Cerebellar cortex (tissue), 1 donor: ENCODE measurements at places on chromosomes 2 and 18.

GRCh38 chr18:29060349-29060748 is 883.4 kb upstream of the CDH2 start:
- DNase-seq: no peak

DNA sequence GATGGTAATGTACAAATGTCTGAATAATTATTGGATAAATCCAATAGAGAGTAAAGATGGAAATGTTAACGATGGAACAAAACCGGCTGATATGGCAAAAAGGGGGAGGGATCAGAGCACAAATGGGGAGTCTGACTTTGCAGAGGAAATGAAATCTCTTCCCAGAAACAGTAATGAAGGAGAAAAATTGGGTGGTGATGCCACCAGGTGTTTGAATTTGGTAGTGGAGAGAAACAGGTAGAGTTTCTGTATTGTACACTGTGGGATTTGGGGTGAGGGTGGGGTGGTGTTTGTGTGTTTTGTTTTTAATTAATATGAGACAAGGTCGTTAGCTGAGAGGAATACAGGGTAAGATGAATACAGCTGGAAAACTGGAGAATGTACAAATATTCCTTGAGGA is 20.4 kb upstream of the XDH start:
- no peak for DNase-seq

DNA sequence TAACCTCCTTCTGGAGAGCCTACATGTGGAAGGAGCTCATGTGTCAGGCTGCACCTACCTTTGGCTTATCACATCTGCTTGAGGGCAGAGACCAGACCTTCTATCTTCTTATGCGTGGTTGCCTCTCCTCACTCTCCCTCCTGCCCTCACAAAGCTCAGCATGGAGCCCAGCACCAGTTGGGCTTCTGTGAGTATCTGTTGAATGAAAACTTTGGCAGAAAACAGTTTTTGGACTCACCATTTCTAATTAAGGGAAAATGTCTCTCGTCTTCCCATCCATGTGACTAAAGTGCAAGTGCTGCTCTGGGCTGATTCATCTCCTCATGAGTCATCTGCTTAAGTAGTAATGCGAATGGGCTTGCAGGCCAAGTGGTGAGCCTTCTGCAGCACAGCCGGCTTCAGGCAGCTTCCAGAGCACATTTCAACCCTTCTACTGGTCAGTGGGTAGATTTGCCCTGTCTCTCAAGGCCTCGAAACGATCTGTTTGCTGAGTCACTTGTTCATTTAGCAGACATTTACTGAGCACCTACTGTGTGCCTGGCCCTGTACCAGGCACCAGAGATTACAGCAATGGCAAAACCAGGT is 102.6 kb downstream of the VSNL1 start:
- DNase-seq: no peak

- no peak for DNase-seq
Measured at GRCh38 chr2:44799754-44800153, 141.7 kb upstream of the SIX3 start.

DNA sequence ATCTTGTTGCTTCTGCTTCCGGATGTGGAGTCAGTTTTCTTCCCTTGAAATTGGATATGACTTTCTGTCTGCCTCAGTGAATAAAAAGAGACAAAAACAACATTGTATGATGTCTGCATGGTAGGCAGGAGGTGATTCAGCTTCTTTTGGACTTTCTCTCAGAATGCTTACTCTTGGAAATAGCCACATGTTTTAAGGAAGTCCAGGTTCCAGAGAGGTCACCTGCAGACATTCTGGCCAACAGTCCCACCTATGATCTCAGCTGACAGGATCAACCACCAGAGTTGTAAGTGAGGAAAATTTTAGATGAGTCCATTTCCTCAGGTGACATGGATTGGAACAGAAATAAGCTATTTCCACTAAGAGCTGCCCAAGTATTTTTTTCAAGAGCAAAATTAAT is 508.7 kb upstream of the FAM98A start:
- DNase-seq: no peak

- DNase-seq: peak; percentile 74
Measured at GRCh38 chr2:240991378-240992263, 6.8 kb upstream of the SNED1 start.

DNA sequence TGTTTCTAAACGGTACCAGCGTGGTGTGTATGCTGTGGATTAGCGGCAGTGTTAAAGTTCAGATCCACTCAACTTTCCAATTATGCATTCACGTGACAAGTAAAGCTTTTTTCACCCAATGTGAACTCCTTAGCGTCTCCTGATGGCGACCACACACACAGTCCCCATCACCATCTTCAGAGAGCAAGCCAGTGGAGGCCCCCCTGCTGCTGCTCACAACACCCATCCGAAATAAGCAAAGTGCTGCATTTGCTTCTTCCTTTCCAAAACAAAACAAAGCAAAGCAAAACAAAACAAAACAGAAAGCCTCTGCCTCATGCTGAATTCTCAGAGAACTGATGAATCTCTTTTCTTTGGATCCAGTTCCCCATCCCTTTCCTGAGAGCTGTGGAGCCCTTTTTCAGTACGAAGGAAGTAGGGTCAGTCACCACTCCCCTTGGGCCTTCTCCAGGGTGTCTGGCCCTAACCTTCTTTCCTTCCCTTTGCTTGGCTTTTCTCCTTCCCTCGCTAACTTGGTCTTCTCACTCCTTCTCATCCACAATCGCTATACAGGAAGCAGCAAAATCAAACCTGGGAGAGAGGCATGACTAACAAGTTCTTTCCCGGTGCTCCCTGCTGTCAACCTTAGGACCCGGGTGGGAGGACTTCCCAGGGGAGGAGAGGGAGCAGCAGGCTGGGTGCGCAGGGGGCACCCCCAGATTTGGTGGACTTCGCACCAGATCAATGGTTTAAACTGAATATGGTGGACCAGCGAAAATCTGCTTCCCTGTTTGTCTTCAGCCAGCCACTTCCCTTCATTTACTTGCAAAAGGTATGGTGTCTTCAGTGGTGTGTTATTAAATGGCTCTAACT is 56.0 kb downstream of the NRP2 start:
- no peak for DNase-seq

DNA sequence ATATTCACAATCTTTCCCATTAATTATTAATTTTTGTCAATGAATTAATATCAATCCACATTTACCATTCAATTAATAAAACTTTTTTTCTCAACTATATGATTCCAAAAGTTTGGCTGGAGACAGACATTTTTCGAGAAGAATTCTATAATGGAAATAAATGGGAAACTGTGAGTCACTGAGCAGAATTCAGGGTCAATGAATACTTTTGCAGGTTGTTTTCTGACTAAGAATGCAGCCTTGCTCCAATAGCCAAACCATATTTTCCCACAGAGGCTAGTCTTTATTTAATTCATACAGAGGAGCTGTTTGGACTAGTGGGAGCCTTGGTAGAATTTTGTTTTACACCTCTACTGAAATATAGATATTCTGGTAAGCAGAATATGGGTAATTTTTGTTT is 82.3 kb downstream of the ARHGAP28 start:
- DNase-seq: no peak

DNA sequence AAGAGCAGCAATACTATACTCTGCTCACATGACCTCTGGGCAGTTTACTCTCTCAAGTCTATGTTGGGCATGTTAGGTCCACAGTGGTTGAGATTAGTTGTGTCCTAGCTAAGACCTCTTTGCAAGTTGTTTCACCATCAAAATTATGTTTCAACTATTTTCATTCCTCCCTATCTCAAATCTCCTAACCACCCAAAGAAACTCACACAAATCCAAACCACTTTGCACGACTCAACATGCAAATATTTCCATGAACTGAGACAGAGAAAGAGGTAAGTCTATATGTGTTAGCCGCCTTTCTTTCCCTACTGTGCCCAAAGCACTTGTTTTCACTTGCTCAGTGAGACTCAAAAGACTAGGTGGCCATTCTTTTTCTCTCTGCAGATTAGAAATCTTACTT is 546.8 kb downstream of the TNS1 start:
- no peak for DNase-seq

GRCh38 chr2:71074893-71075395 is 6.5 kb downstream of the NAGK start:
- no peak for DNase-seq

GRCh38 chr2:455913-456312 is 168.0 kb upstream of the ALKAL2 start:
- no peak for DNase-seq

DNA sequence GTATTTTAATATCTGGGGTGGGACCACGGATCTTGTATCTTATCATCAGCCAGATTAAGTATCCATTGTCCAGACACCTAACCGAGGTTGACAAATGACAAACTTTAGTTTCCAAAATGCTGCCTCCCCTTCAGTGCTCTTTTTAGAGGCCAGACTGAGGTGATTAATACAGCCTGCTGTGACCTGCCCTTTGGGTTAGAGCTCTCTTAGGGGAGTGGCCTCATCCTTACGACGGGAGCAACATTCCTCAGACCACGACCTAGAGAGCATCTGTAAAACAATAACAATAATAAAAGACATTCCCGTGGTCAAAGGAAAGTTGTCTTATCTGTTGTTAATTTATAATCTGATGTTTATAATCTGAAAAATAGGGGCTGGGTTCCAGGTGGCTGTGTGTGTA is 405.3 kb downstream of the LPIN1 start:
- DNase-seq: no peak

DNA sequence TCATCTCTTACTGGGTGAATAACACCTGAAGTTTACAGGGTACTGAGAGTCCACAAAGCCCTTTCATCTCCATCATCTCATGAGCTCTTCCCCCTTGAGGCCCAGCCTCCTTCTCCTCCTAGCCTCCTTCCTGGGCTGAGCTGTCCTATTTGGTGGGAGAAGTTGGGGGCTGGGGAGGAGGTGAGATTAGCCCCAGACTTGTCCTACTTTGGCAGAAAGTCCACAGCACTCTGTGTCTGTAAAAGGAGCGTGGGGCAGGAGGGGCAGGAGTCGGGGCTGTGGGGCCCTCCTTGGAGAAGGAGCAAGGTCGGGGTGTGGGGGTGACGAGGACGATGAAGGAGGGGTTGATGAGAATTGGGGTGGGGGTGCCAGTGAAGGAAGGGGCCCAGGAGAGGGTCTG is 10.0 kb upstream of the DES start:
- no peak for DNase-seq

DNA sequence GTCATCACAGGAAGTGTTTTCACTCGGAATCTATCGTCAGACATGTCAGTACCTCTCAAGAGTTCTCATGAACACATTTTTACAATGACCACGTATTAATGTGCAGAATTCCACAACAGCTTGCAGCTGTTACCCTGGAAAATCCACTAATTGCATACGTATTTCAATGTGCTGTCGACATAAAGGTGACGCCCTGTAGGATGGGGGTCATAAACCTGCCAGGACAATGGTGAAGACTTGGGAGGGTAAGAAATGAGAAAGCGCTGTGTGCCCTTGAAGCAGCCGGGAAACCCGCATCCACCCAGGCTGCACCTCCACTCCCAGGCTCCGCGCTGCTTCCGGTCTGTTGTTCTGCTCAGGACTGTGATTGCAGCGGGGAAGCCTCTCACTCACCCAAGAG is 14.0 kb downstream of the TMEM18 start:
- no peak for DNase-seq

- no peak for DNase-seq
Measured at GRCh38 chr2:164080486-164080885, 344.7 kb upstream of the FIGN start.

GRCh38 chr2:200447139-200447855 is 62.6 kb downstream of the KCTD18 start:
- peak; percentile 74 for DNase-seq

- peak; percentile 83 for DNase-seq
Measured at GRCh38 chr2:194304191-194304590, 1352.8 kb upstream of the SLC39A10 start.

DNA sequence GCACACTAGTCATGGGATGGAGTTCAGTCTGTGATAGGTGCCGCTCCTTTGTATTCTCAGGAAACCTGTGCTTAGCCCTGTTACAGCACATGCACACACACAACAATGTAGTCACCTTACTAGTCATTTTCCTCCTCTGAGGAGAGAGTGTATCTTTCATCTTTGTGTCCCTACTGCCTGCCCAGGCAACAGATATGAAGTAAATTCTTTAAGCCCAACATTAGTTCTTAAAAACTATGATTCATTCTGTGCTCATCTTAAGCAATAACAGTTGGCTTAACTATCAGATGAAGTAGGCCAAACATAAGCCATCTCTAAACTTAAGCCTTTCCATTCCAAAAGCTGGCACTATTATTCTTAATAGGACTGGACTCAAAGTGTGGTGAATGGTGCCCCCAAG is 186.5 kb downstream of the LNPK start:
- DNase-seq: no peak

GRCh38 chr2:46116553-46116991 is 180.6 kb upstream of the EPAS1 start:
- DNase-seq: no peak

DNA sequence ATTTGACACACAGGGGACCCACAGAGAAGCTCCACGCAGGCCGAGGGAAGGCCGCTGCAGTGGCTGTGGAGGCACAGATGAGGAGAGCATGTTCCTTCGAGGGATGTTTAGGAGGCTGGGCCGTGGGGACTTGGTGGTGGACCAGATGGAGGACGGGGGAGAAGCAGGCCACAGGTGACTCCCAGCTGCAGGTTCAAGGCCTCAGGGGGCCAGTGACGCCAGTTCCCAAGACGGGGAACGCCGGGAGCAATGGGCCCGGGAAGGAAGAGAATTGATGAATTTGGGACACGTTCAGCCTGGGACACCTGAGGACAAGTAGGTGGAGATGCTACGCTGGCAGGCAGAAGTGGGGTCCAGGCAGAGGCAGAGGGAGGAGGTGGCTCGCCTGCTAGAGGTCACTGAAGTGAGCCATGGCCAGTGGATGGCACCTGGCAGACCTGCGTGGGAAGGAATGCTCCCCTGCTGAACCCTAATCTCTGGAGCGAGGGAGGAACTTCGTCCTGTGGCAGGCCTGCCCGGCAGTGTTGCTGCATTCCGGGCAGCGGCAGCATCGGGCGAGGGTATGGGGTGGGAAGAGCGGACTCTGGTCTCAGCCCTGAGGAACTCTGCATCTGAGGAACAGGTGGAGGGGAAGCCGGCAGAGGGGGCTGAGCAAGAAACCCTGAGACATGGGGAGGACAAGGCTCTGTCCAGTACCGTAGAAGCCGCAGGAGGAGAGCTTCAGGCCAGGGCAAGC is 25.2 kb upstream of the HPCAL1 start:
- no peak for DNase-seq

GRCh38 chr2:24785671-24786321 is 7.4 kb downstream of the PTRHD1 start:
- DNase-seq: no peak

DNA sequence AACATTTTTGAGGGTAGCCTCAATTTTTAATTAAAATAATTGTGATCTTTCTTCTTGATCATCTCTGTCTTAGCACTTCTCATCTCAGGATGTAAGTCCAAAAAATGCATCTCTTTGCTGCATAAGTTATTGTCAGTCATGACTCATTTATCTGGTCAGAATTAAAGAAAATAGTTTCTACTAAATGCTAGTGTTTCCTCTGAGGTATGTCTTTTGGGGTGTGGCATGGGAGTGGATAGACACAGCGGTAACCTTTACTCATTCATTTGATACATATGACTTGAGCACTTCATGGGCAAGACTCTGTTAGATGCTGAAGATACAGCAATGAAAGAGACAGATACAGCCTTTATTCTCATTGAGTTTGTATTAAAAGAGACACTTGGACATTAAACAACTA is 284.7 kb downstream of the IRS1 start:
- DNase-seq: no peak

- DNase-seq: no peak
Measured at GRCh38 chr2:202754936-202755335, 116.6 kb downstream of the ICA1L start.
